A172 (cell line): ENCODE measurements at places on chromosomes 3 and 15. TPM values are rescaled to one million over a fixed set of nuclear protein-coding genes. Genes with fewer than 3 reads are reported as not detected.

Gene PLCL2
- total RNA-seq: 3.3 and 4.0 TPM in 2 replicates

Gene UBA3
- total RNA-seq: 75.4 and 83.1 TPM in 2 replicates

Gene INSYN1
- 1.0 and 1.5 TPM in 2 replicates for total RNA-seq

Gene GNB4
- 73.3 and 92.5 TPM in 2 replicates for total RNA-seq
